ENCODE measurements at places on chromosomes 6 and 20. TPM values are rescaled to one million over a fixed set of nuclear protein-coding genes. Genes with fewer than 3 reads are reported as not detected.

DNA sequence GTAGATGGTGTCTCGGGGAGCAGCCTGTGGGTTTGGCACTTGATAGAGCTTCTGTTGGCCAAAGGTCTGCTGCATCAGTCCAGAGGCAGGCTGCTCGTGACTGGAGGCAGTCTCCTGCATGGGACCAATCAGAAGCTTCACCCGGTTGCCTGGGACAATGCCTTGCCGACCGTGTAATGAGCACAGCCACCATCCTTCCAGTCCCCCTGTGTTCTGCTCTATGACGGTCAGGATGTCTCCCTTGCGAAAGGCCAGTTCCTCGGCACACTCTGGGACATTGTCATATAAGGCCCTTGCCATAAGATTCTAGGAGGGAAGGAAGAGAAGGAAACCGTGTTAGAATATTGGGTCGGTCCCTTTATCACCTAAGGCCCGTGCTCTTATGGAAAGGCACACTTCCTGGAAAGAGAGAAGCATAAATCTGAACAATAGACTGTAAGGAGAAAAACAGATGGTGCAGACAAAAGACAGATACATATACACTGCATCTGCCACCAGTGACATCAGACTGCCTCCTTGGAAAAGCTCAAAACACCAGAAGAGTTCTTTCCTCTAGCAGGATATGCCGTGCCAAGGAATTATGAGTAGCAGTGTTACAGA lies 18.9 kb downstream of the NEDD9 start:
- peak overlapping the region; percentile 40 for H3K27ac ChIP-seq
- no peak overlapping the region for H3K4me3 ChIP-seq
- H3K36me3 ChIP-seq = peaks cover 57% of the 10 kb centered on the region

GRCh38 chr6:3664625-3665041 lies 86.9 kb downstream of the PXDC1 start:
- H3K27ac ChIP-seq = no peak overlapping the region
- peak overlapping the region; percentile 26 for H3K4me3 ChIP-seq
- H3K36me3 ChIP-seq = no peaks in the 10 kb centered on the region
- peaks cover 10% of the 10 kb centered on the region for H3K4me1 ChIP-seq

- H3K36me3 ChIP-seq = peaks cover 11% of the 10 kb centered on the region
- peak; percentile 41 for DNase-seq
- no peak overlapping the region for H3K4me3 ChIP-seq
Observed at GRCh38 chr6:38150681-38151296, 331.3 kb downstream of the ZFAND3 start.

DNA sequence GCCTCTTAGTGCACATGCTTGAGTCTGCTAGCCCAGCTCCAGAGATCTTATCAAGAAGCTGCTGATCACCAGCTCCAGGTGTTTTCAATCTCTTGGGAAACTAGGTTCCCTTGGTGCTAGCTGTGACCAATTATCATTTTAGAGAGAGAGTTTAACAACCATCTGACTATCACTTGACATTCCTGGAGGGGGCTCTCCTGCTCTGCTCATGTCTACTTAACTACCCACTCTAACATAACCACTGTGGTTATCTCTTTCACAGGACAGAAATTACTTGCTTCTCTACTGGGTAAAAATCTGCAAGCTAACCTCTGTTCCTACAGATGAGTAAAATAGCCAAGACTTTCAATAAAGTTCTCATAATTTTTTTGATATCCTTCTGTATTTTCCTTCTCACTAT lies 823.4 kb upstream of the GJE1 start:
- H3K27ac ChIP-seq = no peak overlapping the region
- DNase-seq = no peak
- no peaks in the 10 kb centered on the region for H3K27me3 ChIP-seq
- no peaks in the 10 kb centered on the region for H3K4me1 ChIP-seq
- H3K4me3 ChIP-seq = no peak overlapping the region

DNA sequence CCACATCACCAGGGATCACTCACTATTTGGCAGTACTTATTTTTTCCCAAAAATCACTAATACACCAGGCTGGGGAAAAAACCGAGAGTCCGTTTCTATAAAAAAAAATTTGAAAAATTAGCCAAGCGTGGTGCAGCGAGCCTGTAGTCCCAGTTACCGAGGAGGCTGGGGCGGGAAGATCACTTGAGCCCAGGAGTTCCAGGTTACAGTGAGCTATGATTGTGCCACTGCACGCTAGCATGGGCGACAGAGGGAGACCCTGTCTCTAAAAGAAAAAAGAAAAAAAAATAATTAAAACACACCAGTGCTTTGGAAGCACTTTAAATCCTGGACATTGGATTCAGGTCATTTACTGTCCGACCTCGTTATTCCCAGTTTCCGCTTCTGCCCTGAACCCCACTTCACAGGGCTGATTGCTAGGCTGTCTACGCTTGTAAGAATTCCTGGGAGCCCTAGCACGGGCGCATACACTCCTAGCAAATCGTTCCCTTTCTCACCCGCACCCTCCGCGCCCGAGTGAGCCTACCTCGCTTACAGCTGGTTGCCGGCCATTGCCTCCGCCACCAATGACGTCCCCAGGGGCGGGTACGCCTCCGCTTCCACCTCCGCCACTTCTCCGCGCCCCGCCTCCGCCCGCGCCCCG lies at the start of gene TPMT:
Gene TPMT, minus strand, starts transcription at position 571 of the 643 bp plus-strand sequence. CDS start 5,950 bp downstream, outside the sequence.
- peaks cover 8% of the 10 kb centered on the region for H3K4me1 ChIP-seq
- peaks cover 8% of the 10 kb centered on the region for H3K36me3 ChIP-seq
- H3K27ac ChIP-seq = peak within 1 kb of the TSS; percentile 53
- H3K27me3 ChIP-seq = no peaks in the 10 kb centered on the region

- H3K36me3 ChIP-seq = peaks cover 22% of the 10 kb centered on the region
- no peaks in the 10 kb centered on the region for H3K4me1 ChIP-seq
- no peaks in the 10 kb centered on the region for H3K27me3 ChIP-seq
- peak overlapping the region; percentile 82 for H3K27ac ChIP-seq
- DNase-seq = no peak
Observed at GRCh38 chr20:34112600-34113101, 608 bp upstream of the EIF2S2 start.

- H3K36me3 ChIP-seq = no peaks in the 10 kb centered on the region
- peaks cover 3% of the 10 kb centered on the region for H3K4me1 ChIP-seq
- no peak for DNase-seq
- H3K27ac ChIP-seq = no peak overlapping the region
Observed at GRCh38 chr6:153858529-153858928, 180.5 kb upstream of the OPRM1 start.

GRCh38 chr20:6618051-6618450 lies 149.4 kb upstream of the BMP2 start:
- H3K4me3 ChIP-seq = no peak overlapping the region
- no peaks in the 10 kb centered on the region for H3K4me1 ChIP-seq
- no peaks in the 10 kb centered on the region for H3K36me3 ChIP-seq

- no peaks in the 10 kb centered on the region for H3K36me3 ChIP-seq
- no peak overlapping the region for H3K27ac ChIP-seq
- DNase-seq = peak; percentile 96
- H3K27me3 ChIP-seq = peaks cover 74% of the 10 kb centered on the region
- no peaks in the 10 kb centered on the region for H3K4me1 ChIP-seq
Observed at GRCh38 chr6:41424370-41425058, 89.1 kb downstream of the NCR2 start.

GRCh38 chr6:169171016-169171415 lies 82.6 kb downstream of the THBS2 start:
- H3K4me1 ChIP-seq = no peaks in the 10 kb centered on the region
- H3K4me3 ChIP-seq = no peak overlapping the region
- DNase-seq = peak; percentile 25
- no peaks in the 10 kb centered on the region for H3K27me3 ChIP-seq
- no peaks in the 10 kb centered on the region for H3K36me3 ChIP-seq

GRCh38 chr6:170388113-170388512 lies 81.6 kb downstream of the FAM120B start:
- H3K4me3 ChIP-seq = no peak overlapping the region
- peaks cover 21% of the 10 kb centered on the region for H3K36me3 ChIP-seq
- no peak overlapping the region for H3K27ac ChIP-seq
- H3K27me3 ChIP-seq = no peaks in the 10 kb centered on the region
- no peak for DNase-seq

DNA sequence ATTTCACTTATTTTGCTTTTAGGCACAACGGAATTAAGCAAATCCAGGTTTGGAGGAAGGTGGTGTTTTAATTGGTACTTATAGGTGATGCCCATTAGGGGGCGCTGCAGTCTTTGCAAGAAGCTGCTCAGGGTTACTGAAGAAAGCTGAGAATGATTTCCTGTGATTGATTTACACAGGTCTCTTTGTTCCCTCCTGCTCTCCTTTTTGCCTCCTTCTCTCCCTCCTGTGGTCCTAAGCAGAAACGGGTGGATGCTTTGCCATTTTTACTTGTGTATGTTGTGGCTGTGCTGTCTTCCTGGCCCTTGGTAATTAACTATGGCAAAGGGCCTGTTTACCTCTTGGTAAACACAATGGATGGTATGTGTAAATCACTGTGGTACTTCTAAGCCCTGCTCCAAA lies 97.8 kb downstream of the ANKS1A start:
- no peaks in the 10 kb centered on the region for H3K4me1 ChIP-seq
- no peaks in the 10 kb centered on the region for H3K27me3 ChIP-seq
- no peak overlapping the region for H3K4me3 ChIP-seq
- H3K36me3 ChIP-seq = peaks cover 80% of the 10 kb centered on the region

DNA sequence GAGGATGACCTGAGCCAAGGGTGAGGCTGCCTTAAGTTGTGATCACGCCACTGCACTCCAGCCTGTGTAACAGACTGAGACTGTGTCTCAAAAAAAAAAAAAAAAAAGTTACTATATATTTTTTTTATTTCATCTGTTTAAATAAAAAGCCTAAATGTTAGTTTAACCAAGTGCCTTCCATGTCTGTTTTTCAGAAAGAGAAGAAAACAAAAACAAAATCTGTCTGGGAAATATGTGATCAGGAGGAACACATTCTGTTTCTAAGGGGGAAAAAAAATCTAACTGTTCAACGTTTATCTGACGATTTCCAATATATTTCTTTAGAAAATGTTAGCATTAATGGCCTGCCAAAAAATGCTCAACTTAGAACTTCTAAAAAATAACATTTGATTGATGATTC lies 147.0 kb downstream of the IPCEF1 start:
- no peaks in the 10 kb centered on the region for H3K4me1 ChIP-seq
- H3K36me3 ChIP-seq = no peaks in the 10 kb centered on the region
- DNase-seq = no peak
- no peaks in the 10 kb centered on the region for H3K27me3 ChIP-seq

GRCh38 chr20:22544462-22544861 lies 39.9 kb downstream of the FOXA2 start:
- H3K27me3 ChIP-seq = no peaks in the 10 kb centered on the region
- no peak overlapping the region for H3K4me3 ChIP-seq
- no peak overlapping the region for H3K27ac ChIP-seq
- DNase-seq = no peak

DNA sequence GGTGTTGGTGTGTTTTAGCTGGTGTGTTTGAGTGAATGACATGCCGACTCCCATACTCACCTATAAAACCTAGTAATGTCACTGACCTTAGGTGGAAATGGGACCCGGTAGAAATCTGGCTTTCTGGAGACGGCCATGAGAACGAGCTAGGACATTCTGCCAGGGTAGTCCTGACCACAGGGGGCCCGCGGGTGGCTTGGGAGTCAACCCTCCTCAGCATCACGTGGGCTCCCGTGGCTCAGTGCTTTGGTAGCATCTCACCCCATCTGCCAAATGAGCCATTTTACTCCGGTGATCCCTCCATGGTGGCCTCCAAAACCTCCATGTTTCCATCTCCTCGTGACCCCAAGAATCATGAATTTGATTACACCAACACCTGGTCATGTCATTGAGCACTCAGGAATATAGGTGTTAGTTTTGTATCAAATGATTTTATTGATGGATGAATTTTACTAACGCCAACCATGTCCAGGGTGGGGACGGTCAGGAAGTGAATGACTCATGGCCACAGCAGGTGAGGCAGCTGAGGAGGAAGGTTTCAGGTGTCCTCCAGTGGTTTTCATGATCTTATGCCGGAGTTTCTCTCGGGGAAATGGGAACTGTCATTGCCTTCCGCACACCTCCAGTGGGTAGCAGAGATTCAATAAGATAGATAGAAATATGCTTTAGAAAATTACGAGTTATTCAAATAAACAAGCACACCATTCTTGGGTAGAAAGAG lies 195.0 kb downstream of the SYNDIG1 start:
- no peaks in the 10 kb centered on the region for H3K36me3 ChIP-seq
- DNase-seq = no peak
- H3K4me3 ChIP-seq = no peak overlapping the region
- no peaks in the 10 kb centered on the region for H3K4me1 ChIP-seq
- no peaks in the 10 kb centered on the region for H3K27me3 ChIP-seq

DNA sequence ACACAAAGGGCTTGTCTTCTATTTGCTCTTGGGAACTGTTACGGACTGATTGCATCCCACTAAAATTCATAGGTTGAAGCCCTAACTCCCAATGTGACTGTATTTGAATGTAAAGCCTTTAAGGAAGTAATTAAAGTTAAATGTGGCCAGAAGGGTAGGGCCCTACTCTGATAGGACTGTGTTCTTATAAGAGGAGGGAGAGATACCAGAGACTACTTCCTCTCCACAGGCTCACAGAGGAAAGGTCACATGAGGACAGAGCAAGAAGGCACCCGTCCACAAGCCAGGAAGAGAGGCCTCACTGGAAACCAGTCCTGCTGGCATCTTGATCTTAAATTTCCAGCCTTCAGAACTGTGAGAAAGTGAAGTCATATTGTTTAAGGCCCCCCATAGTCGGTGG lies 211.9 kb downstream of the CDH26 start:
- no peaks in the 10 kb centered on the region for H3K36me3 ChIP-seq
- no peaks in the 10 kb centered on the region for H3K27me3 ChIP-seq
- no peaks in the 10 kb centered on the region for H3K4me1 ChIP-seq
- DNase-seq = no peak

- H3K36me3 ChIP-seq = no peaks in the 10 kb centered on the region
- no peak overlapping the region for H3K27ac ChIP-seq
- no peak for DNase-seq
- no peaks in the 10 kb centered on the region for H3K27me3 ChIP-seq
Observed at GRCh38 chr6:116797585-116797984, 31.3 kb downstream of the GPRC6A start.

GRCh38 chr6:12232339-12232738 lies 57.8 kb upstream of the EDN1 start:
- no peak overlapping the region for H3K4me3 ChIP-seq
- no peak for DNase-seq
- peaks cover 9% of the 10 kb centered on the region for H3K4me1 ChIP-seq

The NEURL2 gene
- 6.0 TPM for total RNA-seq

The PRRC2A gene
- 329 TPM for total RNA-seq

The AGPAT4 gene
- 68.4 TPM for total RNA-seq

The SULF2 gene
- 146 TPM for total RNA-seq

The PLTP gene
- total RNA-seq = 92.1 TPM

The CFAP61 gene
- not detected for total RNA-seq

The GPR63 gene
- total RNA-seq = 5.0 TPM
